ENCODE measurements at places on chromosomes 4 and X.

GRCh38 chr4:38949411-38950051 is 81.9 kb downstream of the FAM114A1 start:
- DNase-seq = no peak

DNA sequence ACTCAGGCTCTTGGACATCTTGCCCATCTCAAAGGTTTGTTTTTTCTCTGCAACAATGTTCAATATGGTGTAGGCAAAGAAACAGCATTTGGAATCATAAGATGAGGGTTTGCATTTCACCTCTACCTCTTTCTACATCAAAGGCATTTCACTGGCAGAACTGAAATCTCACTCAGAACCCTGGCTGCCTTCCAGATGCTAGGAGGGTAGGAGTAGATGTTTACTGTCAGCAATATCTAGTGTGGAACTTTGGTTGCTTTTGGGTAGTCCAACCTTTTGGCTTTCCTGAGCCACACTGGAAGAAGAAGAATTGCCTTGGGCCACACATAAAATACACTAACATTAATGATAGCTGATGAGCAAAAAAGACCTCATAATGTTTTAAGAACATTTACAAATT is 297.0 kb upstream of the KLF3 start:
- no peak for DNase-seq

- no peak for DNase-seq
These were observed 64.2 kb upstream of the SPP1 start for GRCh38 chr4:87911252-87911774.

DNA sequence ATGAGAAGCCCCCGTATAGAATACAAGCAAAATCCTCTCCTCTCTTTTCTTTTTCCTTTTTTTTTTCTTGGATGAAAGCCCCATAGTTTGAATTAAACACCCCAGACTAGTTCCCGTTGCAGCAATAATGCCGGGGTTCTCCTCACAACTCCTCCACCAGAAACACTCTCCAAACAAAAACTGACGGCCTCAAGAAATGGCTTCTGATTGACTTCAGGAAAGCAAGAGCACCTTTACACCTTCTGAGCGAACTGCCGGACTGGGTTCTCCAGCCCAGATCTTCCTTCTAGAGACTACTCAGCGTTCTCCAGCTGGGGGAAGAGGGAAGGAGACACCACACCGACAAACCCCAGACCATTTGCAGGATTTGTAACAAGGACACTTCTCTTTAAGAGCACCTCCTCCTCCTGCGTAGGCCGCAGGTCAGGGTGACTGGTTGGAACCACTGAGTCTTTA is 4.0 kb downstream of the HAND2 start:
- no peak for DNase-seq

DNA sequence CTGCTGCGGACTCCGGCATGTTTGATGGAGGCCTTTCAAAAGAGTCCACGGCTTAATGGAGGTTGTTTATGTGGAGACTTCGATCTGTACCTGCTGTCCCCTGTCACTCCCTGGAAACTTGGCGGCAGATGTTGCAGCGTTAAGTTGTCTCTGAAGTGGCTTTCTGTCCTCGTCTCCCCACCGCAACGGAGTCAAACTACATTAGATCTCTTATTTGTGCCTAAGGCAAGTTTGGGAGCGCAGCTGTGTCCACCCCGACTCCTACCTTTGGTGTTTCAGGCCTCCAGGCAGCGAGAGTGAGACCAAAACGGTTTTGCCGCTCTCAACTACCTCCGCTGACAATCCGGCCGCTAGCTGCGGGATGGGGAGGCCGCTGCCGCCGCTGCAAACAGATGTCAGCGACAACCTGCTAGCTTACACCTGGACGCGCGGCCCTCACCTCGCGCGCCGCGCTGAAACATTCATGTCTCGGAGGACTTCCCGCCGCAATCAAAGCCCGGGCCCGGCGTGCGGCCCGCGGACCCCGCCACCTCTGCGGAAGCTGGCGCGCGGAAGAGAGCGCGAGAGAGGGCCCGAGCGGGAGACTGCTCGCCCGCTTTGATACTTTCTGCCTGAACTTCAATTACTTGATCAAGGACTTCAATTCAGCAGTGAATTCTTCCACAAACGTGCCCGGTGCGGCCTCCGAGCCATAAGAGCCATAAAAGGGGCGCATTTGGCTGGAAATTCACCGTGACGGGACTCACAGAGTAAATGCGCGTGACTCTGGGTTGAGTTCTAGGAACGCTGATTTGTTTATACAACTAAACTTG is 108.4 kb downstream of the ANTXR2 start:
- DNase-seq = no peak

DNA sequence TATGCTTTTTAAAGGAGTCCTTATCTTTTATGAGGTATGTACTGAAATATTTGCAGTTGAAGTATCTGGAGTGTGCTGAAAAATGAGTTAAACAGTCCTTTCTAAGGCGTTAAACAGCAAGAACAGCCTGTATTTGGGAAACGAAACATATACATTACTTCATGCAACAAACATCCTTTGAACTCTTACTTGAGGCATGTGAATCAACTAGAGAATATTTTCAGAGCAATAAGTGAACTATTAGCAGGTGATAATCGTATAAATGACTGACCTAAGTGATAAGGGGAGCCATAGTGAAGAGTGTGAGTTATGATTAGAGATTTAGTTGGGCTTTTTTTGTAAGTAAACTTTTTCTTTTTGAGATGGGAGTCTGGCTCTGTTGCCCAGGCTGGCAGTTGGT is 45.9 kb upstream of the RHOH start:
- no peak for DNase-seq

DNA sequence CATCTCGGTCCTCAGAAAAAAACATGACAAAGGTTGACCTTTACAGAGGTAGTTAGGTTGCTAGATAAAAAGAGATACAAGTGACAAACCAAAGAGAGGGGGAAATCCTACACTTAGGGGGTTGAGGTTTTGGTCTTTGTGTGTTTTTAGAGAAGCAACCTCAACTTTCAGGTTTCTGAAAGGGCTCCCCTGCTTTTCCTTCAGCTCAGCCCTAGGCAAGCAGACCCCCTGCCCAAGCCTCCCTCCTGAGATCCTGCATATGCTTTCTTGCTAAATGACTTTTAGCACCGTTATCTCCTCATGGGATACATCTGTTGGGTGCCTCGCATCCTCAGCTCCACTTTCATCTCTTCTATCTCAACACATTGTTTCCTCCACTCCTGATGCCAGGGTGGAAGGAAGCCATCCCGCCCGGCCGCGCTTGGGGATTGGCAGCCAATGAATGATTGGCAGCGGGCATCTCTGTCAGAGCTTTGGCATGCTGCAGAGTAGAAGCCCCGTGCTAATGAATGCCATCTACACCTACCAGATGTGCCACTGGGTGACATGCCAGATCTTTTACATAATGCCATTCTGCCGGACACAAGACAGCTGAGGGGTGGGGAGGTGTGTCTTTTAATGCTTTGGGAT is 15.0 kb upstream of the PRDM8 start:
- no peak for DNase-seq

Data from HAP-1 (cell line).